Activated T-cell treated with anti-CD3 and anti-CD28 coated beads, Interleukin-2, amount 50 U/mL, for 72 hours (primary cell): ENCODE measurements at places on chromosomes 16 and 17. TPM values are rescaled to one million over a fixed set of nuclear protein-coding genes. Genes with fewer than 3 reads are reported as not detected.

DNA sequence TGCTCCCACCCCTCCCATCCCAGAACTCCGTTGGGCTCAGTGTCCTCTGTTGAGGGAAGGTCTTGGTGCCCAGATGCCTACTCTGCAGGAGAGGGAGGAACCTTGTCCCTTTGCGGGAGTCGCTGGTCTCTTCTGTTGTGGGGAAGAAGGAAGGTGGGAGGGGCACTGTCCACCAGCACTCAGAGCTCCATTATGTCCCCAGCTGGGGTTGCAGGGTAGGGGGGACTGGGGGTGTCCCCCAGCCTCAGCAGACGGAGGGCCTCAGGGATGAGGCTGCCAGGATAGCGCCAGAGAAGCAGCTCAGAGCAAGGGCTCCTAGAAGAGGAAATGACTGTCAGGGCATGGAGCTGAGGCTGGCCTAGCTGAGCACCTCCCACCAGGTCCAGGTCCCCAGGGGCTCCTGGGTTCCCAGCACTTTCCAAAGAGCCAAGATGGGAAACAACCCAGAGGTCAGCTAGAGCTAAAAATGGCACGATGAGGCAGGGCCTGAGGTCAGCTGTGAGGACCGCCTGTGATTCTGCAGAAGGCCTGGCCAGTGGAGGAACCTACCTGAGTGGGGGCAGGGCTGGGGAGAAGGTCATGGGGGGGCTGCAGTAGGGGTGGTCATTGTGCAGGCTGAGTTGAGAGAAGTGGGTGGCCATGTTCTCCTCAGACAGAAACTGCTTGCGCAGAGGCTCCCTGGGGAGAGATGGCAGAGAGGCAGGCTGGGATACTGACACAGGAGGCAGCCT is 893 bp downstream of the HCFC1R1 start:
- peak; percentile 31 for DNase-seq

GRCh38 chr16:1213796-1214372 is 11.2 kb downstream of the TPSG1 start:
- no peak for DNase-seq

DNA sequence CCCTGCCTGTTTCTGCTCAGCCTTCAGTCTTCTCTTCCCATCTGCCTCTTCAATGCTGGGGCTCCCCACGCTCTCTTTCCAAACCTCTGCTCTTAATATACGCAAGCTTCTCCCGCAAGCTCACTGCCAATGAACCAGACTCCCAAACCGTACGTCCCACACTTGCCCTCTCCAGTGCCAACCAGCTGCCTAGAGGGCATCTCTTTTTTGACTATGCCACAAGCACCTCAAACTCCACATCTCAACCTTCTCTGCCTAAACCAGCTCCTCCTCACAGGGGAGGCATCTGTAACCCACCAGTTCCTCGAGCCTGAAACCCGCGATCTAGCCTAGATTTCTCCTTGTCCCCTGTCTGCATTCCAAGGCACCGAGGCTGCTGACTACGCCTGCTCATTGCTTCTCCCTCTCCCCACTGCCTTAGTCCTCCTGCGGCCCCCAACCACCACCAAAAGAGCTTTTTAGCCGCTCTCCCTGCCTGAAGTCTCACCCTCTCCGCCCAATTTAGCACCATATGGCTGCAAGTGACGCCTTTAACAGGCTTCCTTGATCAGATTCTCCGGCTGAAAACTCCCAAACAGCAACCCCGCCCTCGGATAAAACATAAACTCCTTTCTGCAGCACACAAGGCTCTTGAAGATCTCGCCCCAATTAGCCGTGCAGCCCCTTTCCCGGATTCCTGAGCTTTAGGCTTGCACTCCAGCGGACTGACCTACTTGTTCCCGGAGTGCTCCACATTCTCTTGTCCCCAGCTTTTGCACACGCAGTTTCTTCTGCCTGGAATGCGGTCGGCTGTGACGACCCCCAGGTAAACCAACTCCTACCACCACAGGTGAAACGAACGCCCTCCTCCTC is 1.5 kb downstream of the GGA2 start:
- no peak for DNase-seq

Gene KRTAP4-9
- total RNA-seq: not detected

Gene KRT33A
- not detected for total RNA-seq
